ENCODE measurements at places on chromosomes 16 and 17.

- DNase-seq: no peak
Measured at GRCh38 chr17:58997756-58998553, 108.7 kb downstream of the TRIM37 start.

DNA sequence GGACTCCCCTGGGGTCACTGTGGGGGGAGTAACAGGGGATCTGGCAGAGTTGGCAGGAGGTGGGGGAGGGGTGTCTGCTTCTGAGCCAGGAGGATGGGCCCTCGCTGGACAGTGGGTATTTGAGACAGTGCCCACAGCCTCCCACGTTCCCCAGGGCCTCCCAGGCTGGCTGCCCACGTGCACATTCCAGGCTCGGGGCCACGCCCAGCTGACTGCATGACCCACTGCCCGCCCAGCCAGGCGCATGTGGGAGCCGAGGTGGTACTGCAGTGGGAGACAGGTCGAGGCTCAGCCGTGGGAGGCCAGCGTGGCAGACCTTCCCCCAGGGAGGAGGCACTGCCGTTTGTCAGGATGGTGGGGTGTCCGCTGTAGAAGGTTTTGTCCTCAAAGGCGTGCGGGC is 38.8 kb downstream of the BAHCC1 start:
- no peak for DNase-seq

GRCh38 chr17:78823282-78824046 is 17.1 kb downstream of the USP36 start:
- DNase-seq: no peak

DNA sequence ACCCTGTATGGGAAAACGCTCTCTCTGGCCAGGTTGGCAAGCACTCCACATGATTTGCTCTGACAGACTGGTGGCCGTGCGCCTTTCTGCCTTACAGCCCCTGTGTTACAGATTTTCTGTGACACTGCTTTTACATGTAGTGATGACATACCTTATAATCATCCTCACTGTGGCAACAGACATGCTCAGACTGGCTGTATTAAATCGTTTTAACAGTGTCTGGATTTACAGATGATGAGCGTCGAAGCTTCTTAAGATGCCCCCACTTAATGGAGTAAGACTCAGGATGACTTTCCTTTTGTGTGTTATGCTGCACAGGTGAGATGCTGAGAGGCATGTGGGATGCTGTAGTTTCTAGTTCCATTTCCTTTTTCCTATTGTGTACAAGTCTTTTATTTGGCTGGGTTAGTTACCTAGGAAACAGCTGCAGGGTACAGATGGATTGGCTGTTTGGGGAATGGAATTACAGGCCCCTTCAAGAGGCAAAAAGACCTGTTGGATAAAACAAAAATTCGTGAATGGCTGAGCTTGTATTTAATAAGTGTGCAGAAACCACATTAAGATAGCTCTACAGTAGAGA is 20.9 kb upstream of the VWA3A start:
- DNase-seq: no peak

DNA sequence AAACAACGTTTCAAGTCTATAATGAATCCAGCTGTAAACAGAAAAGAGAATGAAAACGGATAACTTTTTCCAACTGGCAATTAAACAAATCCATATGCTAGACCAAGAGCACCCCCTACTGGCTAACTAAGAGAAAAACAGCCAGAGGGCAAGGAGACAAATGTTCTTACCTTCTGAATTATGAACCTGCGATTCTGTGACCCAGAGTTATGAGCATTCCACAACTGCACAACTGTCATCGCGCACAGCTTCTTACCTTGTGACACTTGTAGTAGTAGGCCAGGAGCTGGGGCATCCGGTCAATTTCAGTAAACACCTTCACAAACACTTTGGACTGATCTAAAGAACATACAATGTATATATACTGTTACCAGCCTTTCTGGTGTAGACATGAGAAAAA is 18.6 kb downstream of the COG7 start:
- peak; percentile 31 for DNase-seq

DNA sequence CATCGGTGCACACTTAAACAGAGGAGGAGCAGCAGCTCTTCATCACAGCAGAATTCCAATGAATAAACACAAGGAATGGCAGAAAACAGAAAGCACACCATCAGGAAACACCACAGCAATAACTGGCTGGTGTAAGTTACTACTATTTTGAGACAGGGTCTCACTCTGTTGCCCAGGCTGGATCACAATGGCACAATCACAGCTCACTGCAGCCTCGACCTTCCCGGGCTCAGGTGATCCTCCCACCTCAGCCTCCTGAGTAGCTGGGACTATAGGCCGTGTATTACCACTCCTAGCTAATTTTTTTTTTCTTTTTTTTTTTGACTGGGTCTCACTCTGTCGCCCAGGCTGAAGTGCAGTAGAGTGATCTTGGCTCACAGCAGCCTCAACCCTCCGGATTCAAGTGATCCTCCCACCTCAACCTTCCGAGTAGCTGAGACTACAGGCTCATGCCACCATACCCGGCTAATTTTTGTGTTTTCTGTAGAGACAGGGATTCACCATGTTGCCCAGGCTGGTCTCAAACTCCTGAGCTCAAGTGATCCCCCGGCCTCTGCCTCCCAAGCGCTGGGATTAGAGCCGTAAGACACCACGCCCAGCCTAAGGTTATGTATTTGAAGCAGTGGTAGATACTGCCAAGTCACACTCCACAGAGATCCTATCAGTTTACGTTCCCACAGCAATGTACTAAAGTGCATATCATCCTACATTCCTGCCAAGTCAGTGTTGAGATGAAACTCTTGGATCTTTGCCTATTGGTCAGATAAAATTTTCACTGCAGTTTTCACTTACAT is 20.7 kb downstream of the TRAP1 start:
- no peak for DNase-seq

DNA sequence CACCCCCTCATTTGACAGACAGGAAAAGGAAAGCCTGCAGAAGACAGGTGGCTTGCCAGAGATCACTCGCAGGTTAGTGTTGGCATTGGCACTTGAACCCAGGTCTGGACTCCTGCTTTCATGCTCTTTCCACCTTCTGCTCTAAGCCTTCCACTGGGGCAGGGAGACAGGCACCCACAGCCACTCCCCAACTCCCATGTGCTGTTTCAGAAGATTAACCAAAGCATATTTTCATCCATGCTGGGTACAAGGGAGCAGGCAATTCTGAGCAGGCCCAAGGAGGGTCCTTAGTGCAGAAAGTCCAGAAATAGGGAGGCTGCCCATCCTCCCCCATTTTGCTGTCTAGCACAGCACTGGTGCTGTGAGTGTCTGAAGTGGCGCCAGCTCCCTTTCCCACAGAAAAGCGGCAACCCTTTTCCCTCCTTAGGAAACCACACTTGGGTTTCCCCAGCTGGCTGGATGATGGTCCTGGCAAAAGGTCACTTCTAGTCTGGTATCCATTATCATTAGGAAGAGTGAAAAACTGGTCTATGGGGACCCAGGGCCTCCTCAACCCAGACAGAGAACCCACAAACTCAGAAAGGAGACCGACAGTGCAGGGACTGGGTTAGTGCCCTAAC is 2.0 kb upstream of the CAVIN1 start:
- DNase-seq: no peak

DNA sequence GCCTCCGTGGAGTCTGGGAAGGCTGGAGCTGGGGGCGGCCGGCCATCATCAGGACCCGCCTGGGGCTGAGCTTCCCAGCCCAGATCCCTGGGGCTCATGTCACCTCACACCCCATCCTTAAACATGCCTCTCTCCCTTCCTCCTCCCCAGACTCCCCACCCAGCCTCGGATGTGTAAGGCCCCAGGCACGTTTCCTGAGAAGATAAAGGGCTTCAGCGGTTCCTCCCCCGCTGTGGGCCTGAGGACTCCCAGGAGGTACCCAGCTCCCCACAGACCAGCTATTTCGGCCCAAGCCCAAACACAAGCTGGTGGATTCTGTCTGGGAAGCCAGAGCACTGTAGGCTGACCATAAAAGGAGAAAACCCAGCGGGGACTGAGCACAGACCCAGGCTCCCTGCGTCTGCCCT is 49.2 kb downstream of the MYH11 start:
- DNase-seq: no peak

GRCh38 chr17:62321451-62321850 is 58.9 kb upstream of the EFCAB3 start:
- no peak for DNase-seq

- no peak for DNase-seq
Measured at GRCh38 chr16:22770866-22771265, 43.1 kb upstream of the HS3ST2 start.

GRCh38 chr17:75908201-75908600 is 3.5 kb upstream of the MRPL38 start:
- no peak for DNase-seq

- DNase-seq: peak; percentile 36
Measured at GRCh38 chr17:46192439-46193150, 634 bp downstream of the KANSL1 start.

GRCh38 chr17:559551-560431 is 154.8 kb downstream of the VPS53 start:
- DNase-seq: no peak

DNA sequence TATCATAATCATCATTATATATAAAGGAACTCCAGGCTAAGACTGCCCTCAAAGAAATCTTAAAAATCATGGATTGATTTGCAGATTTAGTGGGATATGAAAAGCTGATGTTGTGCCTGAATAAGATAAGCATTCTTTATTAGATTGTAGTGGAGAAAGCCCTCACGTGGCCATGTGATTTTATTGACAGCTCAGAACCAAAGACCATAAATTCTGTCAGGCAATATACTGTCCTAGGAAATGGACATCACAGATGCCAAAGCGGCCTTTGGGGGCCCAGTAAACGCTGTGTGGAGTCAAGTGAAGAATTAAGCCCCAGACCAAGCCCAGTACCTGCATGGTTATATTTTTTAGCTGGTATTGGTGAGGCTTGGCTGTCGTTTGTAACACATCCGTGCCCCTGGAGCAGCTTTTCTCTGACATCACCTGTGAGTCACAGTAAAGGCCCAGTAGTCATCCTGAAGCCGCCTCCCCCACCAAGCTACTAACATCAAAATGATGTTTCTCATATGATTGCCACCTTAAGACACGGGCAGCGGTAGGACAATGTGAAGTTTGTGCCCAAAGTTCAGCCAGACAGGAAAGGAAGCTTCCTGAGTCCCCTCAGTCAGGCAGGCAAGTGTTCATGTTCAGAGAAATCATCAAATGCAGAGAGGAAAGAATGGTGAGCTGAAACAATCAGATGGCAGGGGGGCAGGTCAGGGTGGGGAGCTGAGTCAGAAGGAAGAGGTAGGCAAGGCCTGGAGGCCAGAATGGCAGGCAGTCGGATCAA is 209.4 kb downstream of the IRX3 start:
- no peak for DNase-seq

DNA sequence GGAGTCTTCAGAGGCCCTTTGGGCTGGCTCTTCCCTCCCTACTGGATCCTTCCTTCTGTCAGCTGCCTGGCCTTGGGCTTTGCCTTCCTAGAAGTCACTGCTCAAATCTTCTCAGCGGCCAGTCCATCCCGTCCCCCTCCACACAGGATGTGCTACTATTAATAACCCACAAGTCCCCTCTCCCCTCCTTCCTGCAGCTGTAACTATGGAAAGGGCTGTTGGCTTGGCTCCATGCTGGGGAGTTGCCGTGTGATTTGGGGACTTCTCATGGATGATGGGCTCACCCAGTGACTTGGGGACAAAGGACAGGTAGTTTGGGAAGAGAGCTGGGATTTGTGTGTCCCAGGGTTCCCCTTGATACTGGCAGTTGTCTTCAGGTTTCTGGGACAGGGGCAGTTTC is 19.4 kb downstream of the TMEM94 start:
- DNase-seq: no peak

- DNase-seq: no peak
Measured at GRCh38 chr16:8544406-8544805, 45.9 kb downstream of the TMEM114 start.

DNA sequence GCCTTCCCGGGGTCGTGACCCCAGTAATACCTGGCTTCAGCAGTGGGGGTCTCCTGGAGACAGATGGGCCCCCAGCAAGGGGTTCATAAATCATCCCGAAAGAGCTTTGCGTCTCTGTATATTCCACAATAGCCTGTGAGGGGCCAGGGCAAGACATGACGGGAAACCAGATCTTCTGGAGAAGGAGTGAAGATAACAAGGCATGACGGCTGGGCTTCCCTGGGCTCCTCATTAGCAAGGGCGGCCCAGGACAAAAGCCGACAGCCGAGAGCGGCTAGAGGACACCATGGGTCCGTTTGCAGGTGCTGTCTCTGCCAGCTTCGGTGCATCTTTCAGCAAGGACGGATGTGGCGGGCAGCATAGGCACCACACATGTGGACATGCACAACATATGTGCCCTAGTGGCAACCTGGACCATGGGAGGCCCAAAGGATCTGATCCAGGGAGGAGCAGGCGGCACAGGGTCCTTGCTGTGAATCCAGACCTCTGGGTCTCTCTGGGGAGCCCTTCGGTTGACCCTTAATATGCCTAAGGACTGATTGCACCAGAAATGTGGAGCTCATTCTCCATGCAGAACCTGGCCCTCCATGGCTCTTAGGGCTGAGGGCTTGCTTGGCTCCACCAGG is 136.9 kb upstream of the FOXF1 start:
- DNase-seq: no peak

- no peak for DNase-seq
Measured at GRCh38 chr16:9597967-9598730, 506.7 kb downstream of the HAPSTR1 start.

DNA sequence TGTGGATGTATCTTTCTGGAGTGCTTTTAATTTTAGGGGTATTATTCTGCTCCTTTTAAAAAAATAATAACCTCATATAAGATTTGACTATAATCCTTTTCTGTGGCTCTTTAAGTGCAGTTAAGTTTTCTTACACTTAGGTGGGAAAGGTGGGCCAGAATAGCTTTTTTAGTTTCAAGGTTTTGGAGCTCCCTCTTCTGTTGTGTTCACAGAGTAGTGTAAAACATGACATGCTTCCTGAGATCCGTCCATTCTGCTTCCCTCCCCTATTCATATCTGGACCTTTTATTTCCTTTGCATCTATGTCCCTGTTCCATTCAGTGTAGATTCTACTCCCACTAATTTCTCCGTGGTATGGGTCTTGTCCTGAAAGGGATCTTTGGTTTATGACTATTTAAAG is 12.8 kb downstream of the LRRC36 start:
- no peak for DNase-seq

GRCh38 chr16:63617990-63618763 is 1503.7 kb downstream of the CDH11 start:
- DNase-seq: no peak

GRCh38 chr16:12455287-12455798 is 348.3 kb downstream of the CPPED1 start:
- no peak for DNase-seq

DNA sequence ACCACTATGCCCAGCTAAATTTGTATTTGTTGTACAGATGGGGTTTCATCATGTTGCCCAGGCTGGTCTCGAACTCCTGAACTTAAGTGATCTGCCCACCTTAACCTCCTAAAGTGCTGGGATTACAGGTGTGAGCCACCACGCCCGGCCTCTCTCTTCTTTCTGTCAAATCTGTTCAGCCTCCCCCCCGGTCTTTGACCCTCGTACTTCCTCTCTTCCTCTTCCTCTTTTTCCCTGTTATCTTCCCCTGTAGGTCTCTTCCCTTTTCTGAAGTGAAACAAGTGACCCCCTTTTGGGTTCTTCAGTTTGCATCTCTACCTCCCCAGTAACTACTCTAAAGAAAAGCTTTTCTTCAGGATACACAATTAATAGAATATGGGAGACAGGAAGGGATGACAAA is 31.7 kb upstream of the DHX40 start:
- DNase-seq: no peak
